ENCODE measurements at places on chromosomes 3 and 15.

DNA sequence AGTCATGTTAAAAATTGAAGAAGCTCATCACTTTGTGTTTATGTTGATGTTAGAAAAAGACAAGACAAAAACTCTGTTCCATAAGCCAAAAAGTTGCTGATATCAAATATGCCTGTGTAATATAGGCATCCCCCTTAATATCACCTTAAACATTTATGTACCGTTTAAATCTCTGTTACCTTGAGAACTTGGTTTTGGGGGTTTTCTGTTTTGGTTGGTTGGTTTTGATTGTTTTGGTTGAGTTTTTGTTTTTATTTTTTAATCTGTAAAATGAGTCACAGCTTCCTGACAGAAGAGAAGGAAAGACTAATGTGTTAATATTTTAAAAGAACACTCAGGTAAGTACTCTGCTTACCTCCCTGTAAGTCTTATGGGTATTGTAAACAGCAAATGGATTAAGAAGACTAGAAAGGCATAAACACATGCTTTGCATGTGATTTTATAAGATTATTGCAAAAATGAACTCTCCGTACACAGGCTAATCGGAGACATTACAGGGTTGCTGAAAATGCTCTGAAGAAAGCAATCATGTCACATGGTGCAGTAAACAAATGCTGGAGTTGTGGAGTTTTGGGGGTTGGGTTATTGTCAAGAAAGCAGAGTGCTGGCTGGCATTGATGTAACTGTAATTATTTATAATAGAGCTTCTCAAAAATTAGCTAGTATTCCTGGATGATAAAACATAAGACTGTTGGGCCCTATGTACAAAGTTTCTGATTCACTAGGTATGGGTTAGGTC is 69.5 kb upstream of the MBNL1 start:
- no peak for DNase-seq

DNA sequence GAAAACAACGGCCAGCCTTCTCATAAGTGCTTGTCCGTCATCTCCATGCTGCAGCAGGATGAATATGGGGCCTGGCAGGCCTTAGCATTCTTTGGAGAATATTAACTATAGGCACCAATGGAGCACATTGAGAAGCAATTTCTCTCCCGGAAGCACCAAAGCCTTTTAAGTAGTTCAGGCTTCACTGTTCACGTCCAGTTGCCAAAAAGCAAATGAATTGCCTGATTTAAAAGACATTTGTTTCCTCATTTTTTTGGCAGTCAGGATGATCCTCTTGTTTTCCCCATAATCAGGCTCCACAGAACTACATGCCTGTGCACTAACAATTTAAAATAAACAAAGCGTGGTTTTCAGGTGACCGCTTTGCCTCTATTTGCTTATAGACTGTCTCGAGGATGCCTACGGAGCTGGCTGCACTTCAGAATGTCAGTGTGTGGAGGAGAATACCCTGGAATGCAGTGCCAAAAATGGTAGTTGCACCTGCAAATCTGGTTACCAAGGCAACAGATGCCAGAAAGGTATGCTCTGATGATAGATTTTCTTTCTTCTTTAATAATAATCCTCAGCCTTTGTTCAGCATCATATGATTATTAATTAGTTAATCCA is 725.2 kb upstream of the GOLIM4 start:
- no peak for DNase-seq

DNA sequence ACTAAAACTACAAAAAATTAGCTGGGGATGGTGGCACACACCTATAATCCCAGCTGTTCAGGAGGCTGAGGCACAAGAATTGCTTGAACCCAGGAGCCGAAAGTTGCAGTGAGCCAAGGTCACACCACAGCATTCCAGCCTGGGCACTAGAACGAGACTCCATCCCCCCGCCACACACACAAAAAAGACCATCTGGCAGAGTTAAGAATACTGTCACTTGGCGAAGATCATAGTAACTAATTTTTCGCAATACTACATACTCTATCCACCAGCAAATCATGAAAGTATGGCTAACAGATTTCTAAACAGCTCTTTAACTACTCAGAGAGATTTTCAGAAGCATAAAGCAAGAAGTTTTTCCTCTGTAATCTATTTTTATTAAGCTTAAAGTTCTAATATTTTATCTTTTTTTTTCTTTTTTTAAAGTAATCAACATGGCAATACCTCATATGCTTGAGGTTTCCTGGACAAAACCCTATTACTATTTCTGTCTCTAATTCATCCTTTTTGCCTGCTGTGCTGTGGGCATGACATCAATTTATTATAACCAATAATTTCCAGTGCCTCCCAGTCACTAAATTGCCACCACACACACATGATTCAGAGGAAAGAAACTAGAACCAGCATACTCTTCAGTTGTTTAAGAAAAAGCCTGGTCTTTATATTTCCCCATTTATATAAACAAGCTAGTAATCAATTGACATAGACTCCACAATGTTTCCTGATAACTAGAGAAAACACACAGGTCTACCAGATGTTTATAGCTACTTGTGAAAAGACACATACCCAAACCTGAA is 46.9 kb downstream of the CHSY1 start:
- no peak for DNase-seq

GRCh38 chr15:92617549-92618520 is 37.7 kb downstream of the FAM174B start:
- DNase-seq: no peak

DNA sequence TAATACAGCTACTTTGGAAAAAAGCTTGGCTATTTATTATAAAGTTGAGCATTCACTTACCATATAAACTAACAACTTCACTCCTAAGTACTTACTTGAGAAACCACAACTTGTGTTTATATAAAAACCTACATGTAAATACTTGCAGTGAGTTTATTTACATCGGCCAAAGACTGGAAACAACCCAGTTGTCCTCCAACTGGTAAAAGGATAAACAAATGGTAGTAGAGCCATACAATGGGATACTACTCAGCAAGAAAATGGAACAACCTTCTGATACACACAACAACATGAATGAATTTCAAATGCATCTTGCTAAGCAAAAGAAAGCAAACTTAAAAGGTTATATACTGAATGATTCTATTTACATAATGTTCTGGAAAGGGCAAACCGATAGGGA is 63.7 kb downstream of the SLC7A14 start:
- no peak for DNase-seq
